ENCODE measurements at places on chromosomes 1 and 21. TPM values are rescaled to one million over a fixed set of nuclear protein-coding genes. Genes with fewer than 3 reads are reported as not detected.
A peak's percentile ranks its signal among the peaks of the same experiment; 100 is the strongest.

The PROK1 gene
- total RNA-seq = not detected

The MYBPH gene
- total RNA-seq = not detected

DNA sequence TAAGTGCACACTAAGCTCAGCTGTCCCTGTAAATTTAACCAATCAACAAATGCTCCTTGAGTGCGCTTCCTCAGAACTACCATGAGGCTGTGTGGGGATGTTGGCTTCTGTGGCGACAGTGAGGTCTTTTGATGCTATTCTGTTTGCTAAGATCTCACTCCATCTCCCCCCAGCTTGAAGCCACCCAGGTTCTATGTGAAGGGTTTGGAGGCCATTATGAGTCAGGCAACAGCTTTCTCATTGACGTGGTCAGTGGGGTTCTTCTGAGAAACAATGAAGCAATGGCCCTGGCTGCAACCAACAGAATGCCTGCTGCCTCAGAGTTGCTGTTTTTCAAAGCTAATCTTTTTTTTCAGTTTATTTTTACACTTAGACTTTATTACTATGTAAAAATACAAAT lies 205.5 kb downstream of the PTBP2 start:
- DNase-seq = no peak

DNA sequence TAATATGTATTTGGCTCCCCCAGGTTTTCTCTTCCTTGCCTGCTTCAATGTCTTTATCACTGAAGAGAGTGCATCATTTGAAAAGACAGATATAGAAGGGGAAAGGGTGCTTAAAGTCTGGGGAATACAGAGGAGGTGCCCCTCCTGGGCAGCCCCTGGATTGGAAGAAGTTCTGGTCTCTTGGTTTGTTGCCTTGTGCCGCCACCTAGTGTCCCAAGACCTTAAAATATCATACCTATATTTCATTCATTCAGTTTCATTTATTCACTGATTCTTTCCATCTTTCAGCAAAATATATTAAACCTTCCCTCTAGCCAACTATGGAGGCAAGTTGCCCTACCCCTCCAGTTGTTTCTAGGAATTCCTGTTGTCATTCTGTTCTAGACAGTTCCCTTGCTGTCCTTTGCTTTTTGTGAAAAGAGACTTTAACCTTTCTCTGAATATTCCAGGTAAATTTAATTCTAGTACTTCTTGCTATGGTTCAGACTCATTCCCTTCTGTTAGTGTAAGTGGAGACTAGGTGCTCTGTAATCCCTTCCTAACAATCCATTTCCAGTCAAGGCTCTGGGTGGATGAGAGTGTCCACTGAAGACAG lies 56.1 kb downstream of the MEF2D start:
- DNase-seq = peak; percentile 63

GRCh38 chr1:95196017-95196416 lies 38.0 kb upstream of the RWDD3 start:
- no peak for DNase-seq

DNA sequence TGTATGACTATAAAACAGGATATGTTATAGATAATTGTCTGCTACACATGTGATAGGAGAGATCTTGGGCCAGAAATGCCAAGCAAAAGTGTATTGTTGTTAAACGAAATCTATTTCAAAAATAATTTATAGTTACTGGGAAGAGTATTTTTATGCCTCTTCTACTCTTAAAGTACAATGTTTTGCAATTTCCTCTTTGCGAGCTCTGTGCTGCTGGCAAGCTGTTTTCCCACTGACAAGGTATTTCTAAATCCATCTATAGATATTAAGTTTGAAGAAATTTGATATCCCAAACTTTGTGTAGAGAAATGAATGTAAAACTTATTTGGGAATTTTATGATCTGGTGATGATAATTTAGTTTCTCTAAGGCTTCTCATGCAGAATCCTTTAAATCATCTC lies 63.3 kb upstream of the PTGFR start:
- no peak for DNase-seq

DNA sequence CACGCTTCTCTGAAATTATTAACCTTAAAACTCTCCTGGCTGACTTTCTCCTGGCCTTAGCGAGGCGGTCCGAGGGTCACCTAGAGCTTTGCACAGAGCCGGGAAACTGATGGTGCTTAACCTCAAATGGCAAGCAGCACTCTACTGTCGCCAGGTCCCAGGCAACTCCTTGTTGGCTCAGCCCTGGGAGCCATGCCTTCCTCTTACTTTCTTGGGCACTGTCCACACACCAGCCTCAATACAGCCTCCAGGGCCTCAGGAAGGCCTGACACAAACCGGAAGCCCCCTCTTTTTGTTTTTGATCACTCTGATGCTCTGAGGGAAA lies 3.8 kb downstream of the TRABD2B start:
- no peak for DNase-seq
